ENCODE measurements at places on chromosomes 7 and 10. TPM values are rescaled to one million over a fixed set of nuclear protein-coding genes. Genes with fewer than 3 reads are reported as not detected.

GRCh38 chr10:132321726-132322125, 10.3 kb upstream of the LRRC27 start:
- no peaks in the 10 kb centered on the region for H3K36me3 ChIP-seq
- H3K27ac ChIP-seq = no peak overlapping the region
- no peak overlapping the region for H3K4me3 ChIP-seq
- no peak for DNase-seq
- no peaks in the 10 kb centered on the region for H3K27me3 ChIP-seq

DNA sequence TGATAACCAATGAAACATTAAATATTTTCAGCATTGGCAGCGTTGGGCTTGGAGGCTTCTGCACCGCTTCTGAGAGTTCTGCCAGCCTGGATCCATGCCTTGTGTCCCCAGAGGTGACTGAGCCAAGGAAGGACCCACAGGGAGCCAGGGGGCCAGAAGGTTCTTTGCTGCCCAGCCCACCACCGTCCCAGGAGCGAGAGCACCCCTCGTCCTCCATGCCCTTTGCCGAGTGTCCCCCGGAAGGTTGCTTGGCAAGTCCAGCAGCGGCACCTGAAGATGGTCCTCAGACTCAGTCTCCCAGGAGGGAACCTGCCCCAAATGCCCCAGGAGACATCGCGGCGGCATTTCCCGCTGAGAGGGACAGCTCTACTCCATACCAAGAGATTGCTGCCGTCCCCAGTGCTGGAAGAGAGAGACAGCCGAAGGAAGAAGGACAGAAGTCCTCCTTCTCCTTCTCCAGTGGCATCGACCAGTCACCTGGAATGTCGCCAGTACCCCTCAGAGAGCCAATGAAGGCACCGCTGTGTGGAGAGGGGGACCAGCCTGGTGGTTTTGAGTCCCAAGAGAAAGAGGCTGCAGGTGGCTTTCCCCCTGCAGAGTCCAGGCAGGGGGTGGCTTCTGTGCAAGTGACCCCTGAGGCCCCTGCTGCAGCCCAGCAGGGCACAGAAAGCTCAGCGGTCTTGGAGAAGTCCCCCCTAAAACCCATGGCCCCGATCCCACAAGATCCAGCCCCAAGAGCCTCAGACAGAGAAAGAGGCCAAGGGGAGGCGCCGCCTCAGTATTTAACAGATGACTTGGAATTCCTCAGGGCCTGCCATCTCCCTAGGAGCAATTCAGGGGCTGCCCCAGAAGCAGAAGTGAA, 93.9 kb downstream of the TACC2 start:
- no peak overlapping the region for H3K27ac ChIP-seq
- no peaks in the 10 kb centered on the region for H3K36me3 ChIP-seq
- DNase-seq = no peak
- H3K4me1 ChIP-seq = no peaks in the 10 kb centered on the region
- H3K4me3 ChIP-seq = no peak overlapping the region

GRCh38 chr10:11004144-11005077, 13.3 kb upstream of the CELF2 start:
- no peaks in the 10 kb centered on the region for H3K36me3 ChIP-seq
- H3K4me3 ChIP-seq = no peak overlapping the region
- DNase-seq = no peak
- H3K27me3 ChIP-seq = no peaks in the 10 kb centered on the region
- no peaks in the 10 kb centered on the region for H3K4me1 ChIP-seq

- H3K4me1 ChIP-seq = peaks cover 19% of the 10 kb centered on the region
- H3K4me3 ChIP-seq = no peak overlapping the region
- no peak overlapping the region for H3K27ac ChIP-seq
- no peak for DNase-seq
These were observed 39.2 kb upstream of the SPOCK2 start for GRCh38 chr10:72127571-72127970.

SLC29A4 gene
- polyA plus RNA-seq = 4.3 TPM

NPY gene
- 1.6 TPM for polyA plus RNA-seq
